ENCODE measurements at places on chromosomes 3 and 15. TPM values are rescaled to one million over a fixed set of nuclear protein-coding genes. Genes with fewer than 3 reads are reported as not detected.

DNA sequence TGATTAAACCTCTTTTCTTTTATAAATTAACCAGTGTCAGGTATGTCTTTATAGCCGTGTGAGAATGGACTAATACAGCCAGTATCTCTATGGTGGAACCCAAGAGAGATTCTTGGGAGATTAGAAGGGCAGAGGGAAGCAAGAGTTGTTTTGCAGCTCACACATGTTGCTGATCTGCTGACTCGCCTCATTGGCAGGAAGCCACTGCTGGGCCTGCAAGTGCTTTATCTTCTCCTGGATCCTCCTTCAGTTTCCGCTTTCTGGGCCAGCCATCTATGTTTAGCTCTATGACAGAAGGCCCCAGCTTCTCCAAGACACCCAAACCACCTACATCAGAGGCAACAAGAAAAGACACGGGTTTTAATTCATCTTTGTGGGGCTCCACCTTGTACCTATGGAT is 23.4 kb upstream of the GALNT15 start:
- H3K4me1 ChIP-seq: no peaks in the 10 kb centered on the region
- H3K4me3 ChIP-seq: no peak overlapping the region
- no peaks in the 10 kb centered on the region for H3K36me3 ChIP-seq
- no peak overlapping the region for H3K27ac ChIP-seq

DNA sequence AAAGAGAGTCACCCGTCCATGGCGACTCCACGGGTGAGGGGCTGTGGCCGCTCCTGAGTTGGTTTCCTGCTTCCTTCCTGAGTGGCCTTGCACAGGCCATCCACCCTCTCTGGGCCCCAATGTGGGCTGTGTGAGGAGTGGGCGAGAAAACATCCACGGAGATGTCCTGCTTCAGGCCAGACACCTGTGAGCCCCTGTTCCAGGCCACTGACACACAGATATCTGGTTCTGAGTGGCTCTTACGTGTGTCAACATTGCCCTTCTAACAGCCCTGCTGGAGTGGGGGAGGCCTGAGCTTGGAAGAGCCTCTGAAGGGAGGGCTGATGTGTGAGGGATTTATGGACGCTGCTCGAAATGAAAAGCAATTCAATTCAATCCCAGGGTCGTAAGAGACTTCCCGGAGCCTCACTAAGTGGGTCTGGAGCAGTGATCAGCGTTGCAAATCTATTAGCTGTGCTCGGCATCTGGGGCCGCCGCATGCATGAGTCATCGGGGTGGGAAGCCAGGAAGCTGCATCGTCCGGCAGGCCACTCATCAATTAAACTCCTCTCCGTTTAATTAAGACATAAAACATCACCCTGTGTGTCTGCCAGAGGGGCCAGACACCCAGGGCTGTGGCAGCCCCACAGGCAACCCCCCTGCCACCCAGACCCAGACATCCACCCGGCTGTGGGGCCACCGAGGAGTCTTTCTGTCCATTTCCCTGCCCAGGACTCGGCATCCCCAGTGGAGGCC is 20.0 kb upstream of the PRR23E start:
- no peak overlapping the region for H3K4me3 ChIP-seq
- no peaks in the 10 kb centered on the region for H3K4me1 ChIP-seq
- no peak for DNase-seq

DNA sequence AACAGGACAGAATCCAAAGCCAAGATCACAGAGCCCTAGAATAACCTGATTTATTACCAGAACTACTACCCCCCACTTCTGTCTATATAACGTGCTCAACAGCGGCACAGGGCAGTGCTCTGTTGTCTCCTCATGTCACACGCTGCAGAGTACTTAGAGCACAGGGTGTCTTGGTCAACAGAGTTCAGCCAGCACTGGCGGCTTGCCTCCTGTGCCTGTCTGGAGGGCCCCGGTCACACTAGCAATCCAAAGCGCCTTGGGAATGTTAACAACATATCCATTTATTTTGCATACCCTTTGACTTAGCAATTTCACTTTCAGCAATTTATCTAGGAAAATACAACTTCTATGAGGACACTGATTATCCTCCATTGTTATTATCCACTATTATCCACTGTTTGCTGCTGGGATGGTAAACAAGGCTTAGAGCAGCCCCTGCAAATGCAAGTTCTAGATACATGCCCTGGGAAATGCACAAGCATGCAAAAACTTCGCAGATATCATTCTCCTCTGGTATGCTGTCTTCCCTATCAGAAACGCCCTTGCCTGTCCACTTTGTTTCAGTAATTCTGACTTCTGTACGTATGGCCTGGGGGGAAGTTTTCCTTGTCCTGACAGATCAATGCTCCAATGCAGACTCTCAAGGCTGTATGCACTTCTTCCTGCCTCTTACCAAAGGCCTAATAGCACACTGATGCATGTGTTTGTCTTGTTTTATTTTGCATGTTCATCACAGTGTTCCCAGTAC is 86.2 kb upstream of the OCA2 start:
- H3K4me1 ChIP-seq: no peaks in the 10 kb centered on the region
- H3K27me3 ChIP-seq: no peaks in the 10 kb centered on the region
- H3K27ac ChIP-seq: no peak overlapping the region
- DNase-seq: no peak
- peaks cover 5% of the 10 kb centered on the region for H3K36me3 ChIP-seq
- no peak overlapping the region for H3K4me3 ChIP-seq

DNA sequence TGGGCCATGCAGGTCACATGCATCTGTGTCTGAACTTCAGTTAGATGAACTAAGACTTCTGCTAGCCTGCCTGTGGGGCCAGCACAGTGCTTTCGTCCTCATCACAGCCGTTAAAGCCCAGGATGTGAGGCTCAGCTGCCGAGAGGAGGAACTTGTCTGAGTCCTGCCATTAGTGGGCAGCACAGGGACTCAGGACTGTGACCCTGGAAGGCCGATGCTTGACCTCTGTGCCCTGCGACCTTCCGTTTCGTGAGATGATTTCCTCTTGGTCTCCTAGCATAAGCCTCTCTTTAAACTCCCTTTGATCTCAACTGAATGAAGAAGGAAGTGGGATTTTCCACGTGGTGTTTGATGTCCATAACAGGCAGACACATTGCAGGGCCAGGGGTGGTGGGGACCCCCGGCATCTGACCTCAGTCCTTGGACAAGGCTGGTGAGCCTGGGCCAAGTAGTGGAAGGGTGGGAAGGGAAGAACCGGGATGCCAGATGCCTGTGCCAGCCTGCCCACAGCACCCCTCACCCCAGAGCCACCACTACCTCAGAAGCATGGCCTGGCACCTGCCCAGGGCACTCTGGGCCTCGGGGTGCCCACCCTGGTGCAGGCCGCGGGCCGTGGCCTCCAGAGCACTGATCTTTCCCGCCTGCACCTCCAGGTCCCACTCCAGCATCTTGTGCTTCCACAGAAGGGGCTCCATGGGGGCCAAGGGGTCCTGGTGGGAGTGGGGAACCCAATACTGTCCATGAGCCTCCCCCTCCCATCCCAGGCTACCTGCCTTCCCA is 21.6 kb downstream of the PLA2G4B start:
- H3K4me3 ChIP-seq: no peak overlapping the region
- H3K27ac ChIP-seq: no peak overlapping the region
- H3K4me1 ChIP-seq: no peaks in the 10 kb centered on the region
- H3K27me3 ChIP-seq: no peaks in the 10 kb centered on the region

DNA sequence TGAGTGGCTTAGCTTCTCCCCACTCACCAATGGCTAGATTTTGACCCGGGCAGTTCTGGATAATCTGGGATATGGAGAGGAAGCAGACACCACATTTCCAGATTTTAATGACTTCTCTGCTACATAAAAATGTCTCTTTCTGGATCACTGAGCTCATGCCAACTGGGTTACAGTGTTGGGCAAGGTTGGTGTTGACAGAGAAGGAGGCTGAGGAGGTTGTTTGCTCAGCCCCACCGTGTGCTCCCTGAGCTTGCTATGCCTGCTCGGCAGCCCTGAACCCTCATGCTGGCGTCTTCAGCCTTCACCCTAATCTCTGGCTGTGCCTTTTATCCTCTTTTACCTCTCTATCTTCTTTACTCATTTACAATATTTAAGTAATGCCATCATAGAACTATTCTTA is 53.0 kb upstream of the KPNA4 start:
- no peaks in the 10 kb centered on the region for H3K4me1 ChIP-seq
- no peaks in the 10 kb centered on the region for H3K36me3 ChIP-seq
- no peak overlapping the region for H3K27ac ChIP-seq
- DNase-seq: no peak
- H3K27me3 ChIP-seq: peaks cover 6% of the 10 kb centered on the region
- no peak overlapping the region for H3K4me3 ChIP-seq

- no peaks in the 10 kb centered on the region for H3K36me3 ChIP-seq
- H3K27me3 ChIP-seq: no peaks in the 10 kb centered on the region
- no peaks in the 10 kb centered on the region for H3K4me1 ChIP-seq
- no peak overlapping the region for H3K4me3 ChIP-seq
- DNase-seq: no peak
These were observed 27.4 kb upstream of the GOLM2 start for GRCh38 chr15:44261007-44261706.

DNA sequence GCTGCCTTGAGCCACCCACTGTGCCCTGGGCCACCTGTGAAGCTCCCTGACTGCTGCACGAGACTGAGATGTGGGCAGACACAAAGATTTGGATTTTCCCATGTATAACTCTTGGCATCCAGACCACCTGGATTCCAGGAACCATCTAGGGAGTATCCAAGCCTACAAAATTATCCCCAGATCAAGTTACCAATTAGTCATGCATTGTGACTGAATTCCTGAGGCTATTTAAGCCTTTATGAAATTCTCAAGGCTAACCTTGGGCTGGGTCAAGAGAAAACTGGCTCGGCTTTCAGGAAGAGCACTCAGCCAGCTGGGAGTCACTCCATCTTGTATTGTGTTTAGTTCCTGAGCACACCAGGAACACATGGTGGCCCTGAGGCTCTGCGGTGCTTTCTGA is 13.3 kb upstream of the ATP13A5 start:
- no peaks in the 10 kb centered on the region for H3K4me1 ChIP-seq
- no peaks in the 10 kb centered on the region for H3K36me3 ChIP-seq
- no peak overlapping the region for H3K4me3 ChIP-seq
- no peaks in the 10 kb centered on the region for H3K27me3 ChIP-seq
- DNase-seq: no peak

DNA sequence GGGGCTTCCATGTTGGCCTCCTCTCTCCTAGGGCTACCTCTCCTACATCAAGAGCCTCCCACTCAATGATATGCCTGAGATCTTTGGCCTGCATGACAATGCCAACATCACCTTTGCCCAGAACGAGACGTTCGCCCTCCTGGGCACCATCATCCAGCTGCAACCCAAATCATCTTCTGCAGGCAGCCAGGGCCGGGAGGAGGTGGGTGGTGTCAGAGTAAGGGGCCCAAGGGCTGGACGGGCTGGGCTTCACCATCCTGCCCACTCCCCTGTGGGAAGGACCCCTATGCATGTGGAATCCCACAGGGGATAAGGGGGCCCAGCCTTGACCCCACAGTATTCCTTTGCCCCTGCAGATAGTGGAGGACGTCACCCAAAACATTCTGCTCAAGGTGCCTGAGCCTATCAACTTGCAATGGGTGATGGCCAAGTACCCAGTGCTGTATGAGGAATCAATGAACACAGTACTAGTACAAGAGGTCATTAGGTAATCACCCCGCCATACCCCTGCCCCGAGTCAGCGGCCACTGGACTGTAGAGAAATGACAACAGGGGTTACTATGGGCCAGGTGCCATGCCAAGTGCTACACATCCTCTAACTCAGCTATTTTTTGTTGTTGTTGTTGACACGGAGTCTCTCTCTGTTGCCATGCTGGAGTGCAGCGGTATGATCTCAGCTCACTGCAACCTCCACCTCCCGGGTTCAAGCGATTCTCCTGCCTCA is 47.1 kb downstream of the SEMA3G start:
- peaks cover 13% of the 10 kb centered on the region for H3K36me3 ChIP-seq
- no peak overlapping the region for H3K4me3 ChIP-seq
- DNase-seq: no peak
- H3K4me1 ChIP-seq: no peaks in the 10 kb centered on the region
- no peak overlapping the region for H3K27ac ChIP-seq

GRCh38 chr3:45437383-45437782 is 49.0 kb downstream of the LARS2 start:
- no peaks in the 10 kb centered on the region for H3K4me1 ChIP-seq
- H3K36me3 ChIP-seq: no peaks in the 10 kb centered on the region
- no peak overlapping the region for H3K27ac ChIP-seq

GRCh38 chr15:44102675-44103254 is 92.3 kb downstream of the FRMD5 start:
- H3K27me3 ChIP-seq: peaks cover 4% of the 10 kb centered on the region

DNA sequence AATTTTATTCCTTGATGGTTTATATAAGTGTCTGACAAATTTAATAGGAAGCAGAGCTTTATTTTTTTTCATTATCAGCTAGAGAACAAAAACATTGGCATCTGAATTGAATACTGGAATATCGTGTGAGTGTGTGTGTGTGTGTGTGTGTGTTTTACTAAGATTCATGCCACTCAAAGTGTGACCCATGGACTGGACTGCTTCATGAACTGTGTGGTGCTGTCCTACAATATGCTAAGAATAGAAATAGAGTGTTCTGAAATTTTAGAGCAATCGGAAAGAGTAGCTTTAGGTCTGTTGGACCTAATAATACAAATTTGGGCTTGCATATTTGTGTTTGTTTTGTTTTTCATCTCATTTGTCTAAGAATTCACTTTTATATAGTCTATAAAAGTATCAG is 89.6 kb downstream of the MITF start:
- H3K27ac ChIP-seq: no peak overlapping the region
- H3K27me3 ChIP-seq: no peaks in the 10 kb centered on the region
- H3K4me1 ChIP-seq: no peaks in the 10 kb centered on the region
- no peaks in the 10 kb centered on the region for H3K36me3 ChIP-seq

GRCh38 chr15:87639305-87640011 is 617.1 kb downstream of the NTRK3 start:
- no peak for DNase-seq
- H3K27ac ChIP-seq: no peak overlapping the region
- no peaks in the 10 kb centered on the region for H3K36me3 ChIP-seq
- H3K27me3 ChIP-seq: no peaks in the 10 kb centered on the region
- no peak overlapping the region for H3K4me3 ChIP-seq

- H3K27me3 ChIP-seq: no peaks in the 10 kb centered on the region
- no peaks in the 10 kb centered on the region for H3K4me1 ChIP-seq
- H3K27ac ChIP-seq: no peak overlapping the region
- no peak overlapping the region for H3K4me3 ChIP-seq
- DNase-seq: no peak
These were observed 23.7 kb downstream of the PRR23E start for GRCh38 chr3:127216415-127217261.

Gene HIGD2B
- 0.27 TPM for total RNA-seq

Gene GRIP2
- not detected for total RNA-seq

Gene FAIM
- total RNA-seq: 8.4 TPM

Gene RARRES1
- not detected for total RNA-seq

Gene SLC24A5
- total RNA-seq: not detected

Gene RYR3
- not detected for total RNA-seq

Gene SLC27A2
- total RNA-seq: 16.6 TPM

Gene FBXL2
- total RNA-seq: not detected

Gene CP
- not detected for total RNA-seq

Gene SLC38A3
- not detected for total RNA-seq

Gene SPSB4
- not detected for total RNA-seq

Gene IL20RB
- total RNA-seq: 0.96 TPM

Gene FOXB1
- total RNA-seq: 0.33 TPM
